ENCODE measurements at places on chromosomes 5 and 9.

DNA sequence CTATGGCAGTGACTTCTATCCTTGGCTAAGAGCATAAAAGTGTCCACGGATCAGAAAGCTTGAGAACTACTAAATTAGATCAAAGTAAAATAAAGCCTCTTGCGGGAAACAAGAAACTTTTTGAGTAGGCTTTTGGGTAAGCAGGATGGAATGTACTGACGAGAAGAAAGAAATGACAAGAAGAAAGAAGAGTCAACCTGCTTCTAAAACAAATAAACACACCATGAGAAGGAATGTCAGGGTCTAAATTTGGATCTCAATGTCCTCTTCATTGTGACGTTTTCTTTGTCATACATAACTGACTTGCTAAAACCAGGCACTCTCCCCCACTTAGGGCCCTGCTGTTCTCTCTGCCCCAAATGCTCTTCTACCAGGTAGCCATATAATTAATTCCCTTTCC is 290.1 kb upstream of the PTGER4 start:
- DNase-seq: no peak

- no peak for DNase-seq
These were observed 720 bp downstream of the TUSC1 start for GRCh38 chr9:25677301-25678146.

DNA sequence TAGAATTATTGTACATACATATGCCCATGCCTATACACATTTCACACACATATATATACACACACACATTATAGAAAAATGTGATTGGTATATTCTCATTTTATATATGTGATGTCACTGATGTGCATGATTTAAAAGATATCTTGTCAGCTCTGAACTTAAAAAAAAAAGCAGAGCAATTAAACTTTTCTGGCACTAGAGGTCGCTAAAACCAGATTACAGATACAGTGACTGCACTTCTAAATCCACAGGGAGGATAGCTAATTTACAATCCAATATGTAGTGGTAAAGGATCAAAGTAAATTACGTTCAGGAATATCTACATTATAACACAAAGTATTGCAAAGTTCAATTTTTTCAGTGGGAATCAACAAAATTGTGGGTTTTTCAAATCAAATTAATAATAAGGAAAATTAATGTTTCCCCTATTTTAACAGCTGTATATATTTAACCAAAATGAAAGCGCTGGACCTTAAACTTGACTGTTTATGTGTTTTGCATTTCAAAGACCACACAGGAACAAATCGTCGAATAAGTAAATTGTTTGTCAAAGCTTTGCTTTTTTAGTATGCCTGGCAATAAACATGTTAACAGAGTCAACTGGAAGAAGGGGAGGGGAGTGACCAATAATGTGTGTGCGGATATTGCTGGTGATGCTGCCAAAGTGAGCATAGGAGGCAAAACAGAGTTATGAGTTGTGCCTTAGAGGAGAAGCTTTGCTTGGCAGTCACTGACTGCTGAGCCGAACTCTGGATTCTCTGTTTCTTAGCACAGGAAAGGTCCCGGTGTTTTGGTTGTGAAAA is 1201.4 kb upstream of the C9orf72 start:
- DNase-seq: peak; percentile 55

DNA sequence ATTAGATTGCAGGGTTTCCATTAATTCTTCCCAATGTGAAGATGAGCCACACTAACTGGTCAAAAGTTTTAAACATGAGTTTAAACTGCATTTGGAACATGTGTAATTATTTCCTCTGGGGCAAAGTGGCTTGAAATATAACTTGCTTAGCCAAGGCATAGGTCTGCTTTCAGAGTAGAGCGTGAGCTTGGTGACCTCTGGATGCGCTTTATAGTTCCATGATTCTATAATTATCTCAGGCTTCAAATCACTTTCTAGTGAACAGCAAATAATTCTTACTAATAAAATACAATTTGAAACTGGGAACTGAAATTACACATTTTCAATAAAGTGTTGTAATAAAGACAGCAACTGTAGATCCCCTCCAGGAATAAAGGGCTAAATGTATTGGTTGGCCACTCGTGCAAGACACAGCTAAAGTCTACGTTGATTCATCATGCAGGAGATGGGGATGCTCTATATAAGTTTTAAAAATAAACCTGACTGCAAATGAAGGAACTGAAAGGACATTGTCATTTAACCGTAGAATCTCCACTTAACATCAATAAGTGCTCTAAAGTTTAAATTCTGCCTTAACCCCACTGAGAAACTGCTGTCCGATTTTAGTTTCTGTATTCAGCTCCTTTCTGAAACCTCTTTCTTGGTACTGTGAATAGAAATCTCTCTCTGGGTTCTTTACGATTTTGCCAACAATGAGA is 460.0 kb downstream of the PSAT1 start:
- no peak for DNase-seq

- no peak for DNase-seq
These were observed 559 bp downstream of the SLC38A9 start for GRCh38 chr5:55711507-55712022.

- DNase-seq: no peak
These were observed 181.5 kb upstream of the PIK3R1 start for GRCh38 chr5:68033961-68034571.

GRCh38 chr5:53642061-53642460 is 81.6 kb downstream of the NDUFS4 start:
- no peak for DNase-seq

GRCh38 chr5:31268256-31268655 is 74.8 kb downstream of the CDH6 start:
- DNase-seq: no peak

- no peak for DNase-seq
These were observed 16.9 kb downstream of the SHISAL2B start for GRCh38 chr5:64707191-64707590.

GRCh38 chr5:173303878-173304590 is 24.2 kb downstream of the STC2 start:
- DNase-seq: no peak

GRCh38 chr9:11946531-11946930 is 746.7 kb upstream of the TYRP1 start:
- DNase-seq: no peak

GRCh38 chr9:124132671-124133147 is 121.1 kb downstream of the LHX2 start:
- DNase-seq: no peak

- DNase-seq: no peak
These were observed 222.5 kb upstream of the IL12B start for GRCh38 chr5:159552751-159553150.

- DNase-seq: no peak
These were observed 10.9 kb upstream of the DOLPP1 start for GRCh38 chr9:129069862-129070641.

DNA sequence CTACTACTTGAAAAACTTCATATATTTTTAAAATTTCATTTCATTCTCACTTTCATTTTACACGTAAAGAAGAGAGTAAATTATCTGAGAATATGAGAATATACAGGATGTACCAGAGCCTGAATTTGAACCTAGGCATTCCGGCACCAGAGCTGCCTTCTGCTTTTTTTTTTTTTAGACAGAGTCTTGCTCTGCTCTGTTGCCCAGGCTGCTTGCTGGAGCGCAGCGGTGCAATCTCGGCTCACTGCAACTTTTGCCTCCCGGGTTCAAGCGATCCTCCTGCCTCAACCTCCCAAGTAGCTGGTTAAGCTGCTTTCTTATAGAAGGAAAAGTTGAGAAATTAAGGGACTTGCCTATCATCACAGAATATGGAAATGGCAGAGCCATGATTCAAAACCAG is 540.1 kb downstream of the EBF1 start:
- DNase-seq: no peak

- DNase-seq: no peak
These were observed 38.7 kb upstream of the CDKN2AIPNL start for GRCh38 chr5:134450374-134450773.

DNA sequence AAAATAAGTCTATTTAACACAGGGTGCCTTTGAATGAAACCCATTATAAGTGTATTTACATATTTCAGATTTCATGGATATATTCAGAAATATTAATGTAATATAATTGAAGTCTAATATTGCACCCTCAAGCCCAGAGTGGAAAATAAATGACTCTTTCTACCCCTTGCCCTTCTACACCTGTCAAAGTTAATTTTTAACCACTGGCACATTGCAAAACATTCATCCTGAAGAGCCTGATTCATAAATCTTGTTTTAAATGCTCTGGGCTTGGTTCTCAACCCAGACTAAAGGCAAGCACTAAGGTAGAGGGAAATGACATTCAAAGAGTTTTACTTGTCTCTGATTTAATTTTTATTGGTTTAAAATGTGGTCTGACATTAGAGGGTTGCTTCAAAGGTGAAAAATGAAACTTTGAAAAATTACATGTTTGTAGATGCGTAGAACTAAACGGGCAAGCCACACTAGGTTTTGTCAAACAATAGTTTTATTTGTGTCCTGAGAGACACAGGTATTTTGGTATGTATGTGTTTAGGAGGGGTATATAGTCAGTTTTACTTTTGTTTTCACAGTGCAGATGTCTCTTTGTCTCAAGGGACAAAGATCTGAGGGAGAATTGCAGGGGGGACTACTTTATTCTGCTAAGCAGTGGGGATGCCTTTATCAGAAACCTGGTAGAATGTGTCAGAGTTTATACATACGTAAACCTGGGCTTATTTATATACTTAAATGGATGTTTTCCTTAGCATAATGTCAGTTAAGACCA is 69.7 kb downstream of the PIK3R1 start:
- no peak for DNase-seq

GRCh38 chr5:11166923-11167322 is 405.9 kb upstream of the DAP start:
- no peak for DNase-seq

- no peak for DNase-seq
These were observed 122.6 kb upstream of the KLF4 start for GRCh38 chr9:107612136-107612535.

- no peak for DNase-seq
These were observed 151.6 kb downstream of the MACIR start for GRCh38 chr5:103410172-103410571.

DNA sequence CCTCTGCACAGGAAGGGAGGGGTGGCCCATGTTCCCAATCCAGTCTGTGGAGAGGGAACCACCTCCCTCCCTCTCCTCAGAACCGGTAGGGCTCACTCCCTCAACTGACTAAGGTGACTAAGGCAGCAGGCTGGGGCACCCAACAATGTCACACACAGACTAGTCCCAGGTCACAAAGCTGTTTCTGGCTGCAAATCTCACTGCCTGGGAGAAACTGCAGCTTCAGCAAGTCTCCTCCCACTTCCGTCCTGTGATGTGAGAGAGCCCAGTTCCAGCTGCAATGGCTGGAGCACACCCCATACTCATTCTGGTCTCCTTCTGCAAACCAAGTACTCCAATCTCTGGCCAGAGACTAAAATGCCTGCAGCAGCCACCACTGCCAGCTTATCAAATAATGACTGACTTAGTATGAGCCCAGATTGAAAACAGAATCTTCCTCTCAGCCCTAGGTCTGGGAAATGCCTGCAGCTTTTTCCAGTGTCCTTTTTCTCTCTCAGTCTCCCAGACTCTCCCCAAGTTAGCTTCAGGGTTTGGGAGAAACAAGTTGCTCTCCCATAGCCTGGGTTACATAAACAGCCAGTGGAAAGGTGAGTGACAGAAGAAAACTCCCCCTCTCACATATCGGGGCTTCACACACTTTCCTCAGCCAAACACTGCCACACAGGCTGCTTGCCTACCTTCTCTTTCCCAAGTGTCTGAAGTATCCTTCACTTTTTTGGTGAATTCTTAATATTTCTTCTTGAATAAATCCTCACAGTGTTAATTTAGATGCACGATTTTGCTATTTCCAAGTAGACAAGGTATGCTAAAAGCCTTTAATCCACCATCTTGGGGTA is 247.4 kb upstream of the RASA1 start:
- DNase-seq: no peak

DNA sequence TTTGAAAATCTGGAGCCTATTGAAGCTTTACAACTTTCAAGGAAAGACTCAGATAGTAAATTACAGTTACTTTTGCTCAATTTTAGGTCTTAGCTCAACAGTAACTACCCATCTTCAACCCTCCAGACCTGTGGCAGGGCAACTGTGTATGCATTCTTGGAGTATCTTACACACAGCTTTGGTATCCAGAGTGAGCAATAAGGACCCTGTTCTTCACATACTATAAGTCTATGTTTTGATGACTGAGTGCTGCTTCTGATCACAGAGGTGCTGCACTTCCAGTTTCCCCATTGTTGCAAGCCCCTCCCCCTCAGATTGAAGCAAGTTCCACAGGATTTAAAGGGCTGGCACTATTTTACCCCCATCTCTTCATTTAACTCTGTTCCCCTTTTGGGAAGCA is 737.4 kb upstream of the GRAMD2B start:
- DNase-seq: no peak

DNA sequence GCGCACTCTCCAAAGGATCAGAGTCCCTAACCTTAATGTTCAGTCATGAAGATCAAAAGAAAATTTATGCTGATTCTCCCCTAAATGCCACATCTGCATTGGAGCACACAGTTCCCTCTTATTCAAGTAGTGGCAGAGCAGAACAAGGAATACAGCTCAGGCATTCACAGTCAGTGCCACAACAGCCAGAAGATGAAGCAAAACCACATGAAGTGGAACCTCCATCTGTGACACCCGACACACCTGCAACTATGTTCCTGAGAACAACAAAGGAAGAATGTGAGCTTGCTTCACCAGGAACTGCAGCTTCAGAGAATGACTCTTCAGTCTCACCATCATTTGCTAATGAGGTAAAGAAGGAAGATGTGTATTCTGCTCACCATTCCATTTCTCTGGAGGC is 40.0 kb downstream of the CMYA5 start:
- no peak for DNase-seq

GRCh38 chr9:136059321-136059791 is 35.7 kb downstream of the NACC2 start:
- DNase-seq: no peak

DNA sequence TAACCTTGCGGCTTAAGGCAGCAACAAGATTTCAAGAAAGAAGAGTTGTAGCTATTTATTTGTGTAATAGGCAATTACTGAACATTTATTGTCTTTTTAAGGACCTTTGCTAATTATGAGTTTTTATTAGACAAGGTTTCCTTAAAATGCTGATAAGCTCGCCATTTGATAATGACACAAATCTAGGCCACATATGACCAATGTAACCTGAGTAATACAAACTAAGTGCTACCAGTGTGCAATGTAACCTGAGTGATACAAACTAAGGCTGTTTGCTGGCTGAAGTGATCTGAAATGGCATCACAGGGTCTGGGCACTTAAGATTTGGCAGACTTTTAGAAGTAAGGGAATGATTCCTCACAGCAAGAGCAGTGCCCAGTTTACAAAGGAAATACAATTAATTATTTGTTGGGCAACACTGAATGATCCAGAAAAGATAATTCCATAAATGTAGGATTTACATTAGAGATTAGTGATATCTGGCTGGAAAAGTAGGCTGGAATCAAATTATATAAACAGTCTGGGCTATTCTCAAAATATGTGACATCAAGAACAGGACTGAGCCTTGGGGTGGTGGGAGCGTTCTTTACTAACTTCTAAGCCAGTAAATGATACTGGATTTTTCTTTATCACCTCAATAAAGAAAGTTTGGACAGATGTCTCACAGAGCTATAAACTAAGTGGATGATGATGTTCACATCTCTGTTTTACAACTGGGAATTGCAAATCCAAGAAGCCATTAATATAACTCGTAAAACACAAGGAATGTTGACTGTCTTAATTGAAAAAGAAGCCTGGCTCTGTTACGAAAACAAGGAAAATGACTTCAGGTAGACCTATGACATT is 54.8 kb downstream of the MRPS27 start:
- no peak for DNase-seq

GRCh38 chr5:90096415-90097081 is 313.0 kb downstream of the CETN3 start:
- DNase-seq: no peak

GRCh38 chr5:56649569-56649968 is 165.8 kb upstream of the MAP3K1 start:
- DNase-seq: no peak

GRCh38 chr5:105840800-105841199 is 1829.9 kb downstream of the EFNA5 start:
- DNase-seq: no peak

Data from DMS153 (cell line).